ENCODE measurements at places on chromosomes 1 and 21.
A peak's percentile ranks its signal among the peaks of the same experiment; 100 is the strongest.

- DNase-seq: no peak
These were observed 71.0 kb upstream of the CYP2J2 start for GRCh38 chr1:59997479-59998115.

- DNase-seq: no peak
These were observed 134.6 kb downstream of the HUNK start for GRCh38 chr21:32007456-32007855.

GRCh38 chr1:21814241-21814918 is 2.3 kb downstream of the LDLRAD2 start:
- DNase-seq: no peak

- DNase-seq: no peak
These were observed 9.6 kb downstream of the BCAR3 start for GRCh38 chr1:93672069-93672468.

DNA sequence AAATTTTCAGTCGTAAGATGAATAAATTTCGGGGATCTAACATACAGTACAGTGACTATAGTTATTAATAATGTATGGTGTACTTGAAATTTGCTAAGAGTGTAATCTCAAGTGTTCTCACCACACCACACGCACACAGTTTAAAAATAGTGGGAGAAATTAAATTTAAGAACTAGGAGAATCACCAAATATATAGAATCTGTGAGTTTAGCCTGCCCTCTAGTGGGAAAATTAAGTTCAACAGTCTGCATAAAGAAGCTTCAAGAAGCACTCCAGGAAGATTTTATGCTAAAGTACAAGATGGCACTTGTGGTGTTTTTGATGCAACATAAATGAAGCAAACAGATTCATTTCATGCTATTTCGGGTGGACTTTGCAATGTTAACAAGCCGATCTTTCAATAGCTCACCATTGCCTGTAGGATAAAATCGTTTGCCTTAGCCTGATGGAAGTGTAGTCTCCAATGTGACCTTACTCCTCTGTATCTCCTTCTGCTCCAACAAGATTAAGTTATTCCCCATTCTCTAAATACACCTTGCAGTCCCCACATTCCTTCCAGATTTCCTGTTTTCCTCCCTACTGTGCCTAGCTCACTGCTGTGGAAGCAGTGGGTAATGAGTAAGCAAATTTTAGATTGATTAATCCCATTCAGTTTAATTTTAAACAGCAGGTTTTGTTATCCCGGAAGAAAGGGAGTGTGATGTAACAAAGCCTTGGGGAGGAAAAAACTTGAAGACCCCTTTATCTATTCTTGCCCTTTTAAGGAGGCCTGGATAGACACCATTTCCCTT is 8.7 kb upstream of the PIK3C2B start:
- peak; percentile 78 for DNase-seq

DNA sequence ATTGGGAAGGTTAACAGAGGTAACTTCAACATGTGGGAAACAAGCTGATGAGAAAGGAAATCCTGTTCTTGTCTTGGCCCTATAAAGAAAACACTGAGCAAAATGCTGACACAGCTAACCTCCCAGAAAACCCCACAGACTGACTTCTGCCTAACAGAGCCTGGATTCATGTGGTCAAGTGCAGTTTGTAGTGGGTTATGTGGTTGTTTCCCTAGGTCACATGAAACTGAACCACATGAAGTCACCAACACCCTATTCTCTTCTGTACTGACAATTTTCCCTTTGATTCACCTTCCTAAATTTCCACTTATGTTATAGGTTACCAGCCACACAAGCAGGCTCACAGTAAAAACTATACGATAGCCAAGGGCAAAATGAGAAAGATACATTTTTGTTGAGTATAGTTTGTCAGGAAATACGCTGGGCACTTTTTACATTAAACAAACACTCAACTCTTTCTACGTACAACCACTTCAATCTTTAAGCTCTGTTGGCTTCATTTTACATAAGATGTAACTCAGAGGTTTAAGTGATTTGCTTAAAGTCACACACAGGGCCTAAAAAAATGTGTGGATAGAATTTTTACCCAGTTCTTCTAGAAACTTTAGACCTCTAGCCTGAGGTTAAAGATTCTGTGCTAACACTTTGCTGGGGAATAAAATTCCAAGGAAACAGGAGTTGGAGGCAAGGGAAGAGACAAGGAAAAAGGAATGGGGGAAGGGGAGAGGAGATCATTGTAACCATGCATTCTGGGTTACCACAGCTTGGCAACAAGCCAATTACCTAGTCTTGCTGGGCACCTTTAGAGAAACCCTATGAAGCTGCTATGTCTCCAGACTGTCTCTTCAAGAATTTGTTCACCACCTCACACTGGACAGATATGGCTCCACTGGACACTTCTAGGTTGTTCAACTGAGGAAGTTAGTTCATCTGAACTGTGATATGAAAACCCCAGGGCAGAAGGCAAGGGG is 601.6 kb upstream of the USP24 start:
- DNase-seq: no peak

DNA sequence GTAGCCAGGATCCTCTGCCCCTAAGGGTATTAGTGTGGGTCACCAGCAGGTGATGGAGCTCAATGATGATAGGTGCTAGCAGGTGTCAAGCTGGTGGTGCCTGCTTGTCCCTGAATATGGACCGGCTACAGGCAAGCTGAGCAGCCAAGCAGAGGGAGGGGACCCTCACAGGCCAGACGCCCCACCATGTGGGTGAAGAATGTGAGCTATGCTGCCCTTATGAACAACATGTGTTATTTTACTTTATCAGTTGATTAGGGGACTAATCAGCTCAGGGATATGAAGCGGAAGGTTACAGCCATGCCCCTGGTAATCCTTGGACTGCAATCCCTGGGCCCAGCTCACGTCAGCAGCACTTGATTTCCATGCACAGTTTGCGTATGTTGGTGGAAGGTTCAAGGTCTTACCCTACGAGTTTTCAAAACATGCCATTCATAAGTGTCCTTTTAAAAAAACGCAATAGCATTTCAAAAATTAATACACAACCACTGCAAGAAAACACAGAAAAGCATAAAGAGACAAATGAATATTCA is 106.0 kb downstream of the CDC7 start:
- DNase-seq: no peak

- DNase-seq: no peak
These were observed 95.2 kb upstream of the SSX2IP start for GRCh38 chr1:84785271-84786036.

- DNase-seq: no peak
These were observed 27.4 kb downstream of the KLHDC7A start for GRCh38 chr1:18508084-18508483.

- DNase-seq: no peak
These were observed 30.9 kb downstream of the LPAR3 start for GRCh38 chr1:84861988-84862644.

DNA sequence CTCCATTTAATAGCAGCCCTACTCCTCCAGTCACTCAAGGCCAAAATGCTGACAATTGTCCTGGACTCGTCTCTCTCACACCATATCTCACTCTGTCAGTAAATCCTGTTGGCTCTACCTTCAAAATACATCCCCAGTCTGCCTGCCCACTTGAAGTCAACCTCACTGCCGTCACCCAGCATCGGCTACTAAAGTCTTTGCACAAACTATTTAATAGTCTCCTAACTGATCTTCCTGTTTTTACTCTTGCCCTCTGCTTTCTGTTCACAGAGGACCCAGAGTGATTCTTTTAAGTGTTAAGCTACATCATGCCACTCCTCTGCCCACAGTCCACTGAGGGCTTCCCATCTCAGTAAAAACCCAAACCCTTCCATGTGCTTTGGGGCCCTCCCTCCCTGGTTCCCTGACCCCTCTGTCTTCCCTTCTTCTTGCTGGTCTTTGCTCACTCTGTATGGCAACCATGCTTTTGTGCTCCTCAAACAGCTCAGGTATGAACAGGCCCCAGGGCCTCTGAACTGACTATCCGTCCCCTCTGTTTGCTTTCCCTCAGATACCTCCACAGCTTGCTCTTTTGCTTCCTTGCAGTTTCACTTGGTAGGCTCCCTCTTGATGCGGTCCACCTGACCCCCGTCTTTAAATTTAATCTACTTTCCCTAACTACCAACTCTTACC is 19.0 kb downstream of the RNASEL start:
- DNase-seq: no peak

GRCh38 chr21:20852866-20853265 is 145.3 kb upstream of the NCAM2 start:
- DNase-seq: no peak

- DNase-seq: no peak
These were observed 26.6 kb downstream of the PROK1 start for GRCh38 chr1:110477445-110477957.

DNA sequence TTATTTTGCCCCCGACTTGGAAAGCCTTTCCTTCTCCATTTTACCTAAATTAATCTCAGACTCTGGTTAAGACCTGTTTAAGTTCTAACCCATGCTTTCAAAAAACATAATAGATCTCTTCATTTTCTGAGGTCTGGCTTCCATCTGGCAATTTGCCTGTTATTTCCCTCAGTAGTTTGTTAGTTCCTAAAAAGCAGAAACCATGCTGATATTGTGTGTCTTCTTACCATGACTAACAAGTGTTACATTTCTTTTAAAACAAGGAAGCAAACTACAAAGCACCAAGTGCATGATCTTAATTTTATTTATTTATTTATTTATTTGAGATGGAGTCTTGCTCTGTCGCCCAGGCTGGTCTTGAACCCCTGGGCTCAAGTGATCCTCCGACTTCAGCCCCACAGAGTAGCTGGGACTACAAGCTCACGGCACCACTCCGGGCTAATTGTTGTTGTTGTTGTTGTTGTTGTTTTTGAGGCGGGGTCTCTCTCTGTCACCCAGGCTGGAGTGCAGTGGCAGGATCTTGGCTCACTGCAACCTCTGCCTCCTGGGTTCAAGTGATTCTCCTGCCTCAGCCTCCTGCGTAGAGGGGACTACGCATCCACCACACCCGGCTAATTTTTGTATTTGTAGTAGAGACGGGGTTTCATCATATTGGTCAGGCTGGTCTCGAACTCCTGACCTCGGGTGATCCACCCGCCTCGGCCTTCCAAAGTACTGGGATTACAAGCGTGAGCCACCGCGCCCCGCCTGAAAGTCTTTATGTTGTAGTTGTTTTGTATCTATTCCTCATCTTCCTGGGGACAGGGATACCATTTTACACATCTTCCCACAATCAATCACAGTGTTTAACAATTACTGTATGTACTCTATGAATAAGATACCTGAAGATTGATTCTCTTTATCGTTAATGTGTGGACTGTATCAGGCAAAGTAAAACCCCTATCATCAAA is 1.3 kb upstream of the PATJ start:
- no peak for DNase-seq

DNA sequence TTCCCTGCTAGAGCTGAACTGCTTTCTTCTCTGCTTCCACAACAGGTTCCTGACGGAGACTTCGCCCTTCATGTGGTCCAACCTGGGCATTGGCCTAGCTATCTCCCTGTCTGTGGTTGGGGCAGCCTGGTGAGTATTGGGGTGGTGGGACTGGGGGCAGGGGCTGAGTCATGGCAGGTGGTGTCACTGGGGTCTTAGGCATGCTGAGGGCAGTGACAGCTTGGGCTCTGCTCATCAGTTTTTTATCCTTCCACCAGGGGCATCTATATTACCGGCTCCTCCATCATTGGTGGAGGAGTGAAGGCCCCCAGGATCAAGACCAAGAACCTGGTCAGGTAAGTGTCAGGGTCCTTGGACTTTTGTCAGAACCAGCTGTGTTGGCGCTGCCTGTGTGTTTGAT is 1.3 kb downstream of the ATP6V0B start:
- no peak for DNase-seq

DNA sequence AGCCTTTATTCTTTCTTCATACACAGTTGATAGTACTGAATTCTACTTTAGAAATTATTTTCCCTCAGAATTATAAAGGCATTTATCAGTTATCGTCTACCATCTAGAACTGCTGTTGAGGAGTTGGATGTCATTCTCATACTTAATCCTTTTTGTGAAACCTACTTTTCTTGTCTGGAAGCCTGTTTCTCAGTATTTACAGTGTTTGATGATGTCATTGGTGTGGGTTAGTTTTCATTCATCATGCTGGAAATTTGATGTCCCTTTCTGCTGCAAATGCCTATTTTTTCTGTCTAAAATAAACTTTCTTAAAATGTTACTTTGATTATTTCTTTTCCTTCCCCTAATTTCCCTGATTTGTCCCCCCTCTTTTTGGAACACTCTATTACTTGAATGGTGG is 22.8 kb upstream of the ZNF281 start:
- no peak for DNase-seq

- no peak for DNase-seq
These were observed 134.2 kb downstream of the TLR5 start for GRCh38 chr1:223008808-223009207.

- no peak for DNase-seq
These were observed 62.1 kb downstream of the OLIG1 start for GRCh38 chr21:33132054-33132453.

DNA sequence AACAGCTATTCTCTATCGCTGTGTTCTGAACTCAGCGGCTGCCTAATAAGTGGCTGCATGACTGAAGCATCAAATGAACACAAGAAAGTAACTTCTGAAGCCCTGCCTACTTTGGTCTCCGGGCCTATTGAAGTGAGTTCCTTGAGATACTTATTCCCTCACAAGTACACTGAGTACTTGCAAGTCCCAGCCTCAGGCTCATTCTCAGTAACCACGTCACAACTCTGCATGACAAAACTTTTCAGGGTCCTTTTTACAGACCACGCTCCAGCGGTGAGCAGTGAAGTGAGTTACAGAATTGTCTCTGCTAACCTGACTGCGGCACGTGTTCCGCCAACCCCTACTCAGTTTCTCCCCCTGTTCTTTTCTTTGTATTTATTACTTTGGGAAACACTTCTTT is 1342.7 kb upstream of the ADGRL4 start:
- no peak for DNase-seq

- no peak for DNase-seq
These were observed 30.0 kb upstream of the S100A7 start for GRCh38 chr1:153490272-153491051.

Data from NCI-H1417 treated with DMSO at 0.1 percent for 48 hours (cell line).